ENCODE measurements at places on chromosomes 16 and 17.

- DNase-seq: peak; percentile 63
Measured at GRCh38 chr17:49361129-49361901, 735 bp downstream of the ZNF652 start.

DNA sequence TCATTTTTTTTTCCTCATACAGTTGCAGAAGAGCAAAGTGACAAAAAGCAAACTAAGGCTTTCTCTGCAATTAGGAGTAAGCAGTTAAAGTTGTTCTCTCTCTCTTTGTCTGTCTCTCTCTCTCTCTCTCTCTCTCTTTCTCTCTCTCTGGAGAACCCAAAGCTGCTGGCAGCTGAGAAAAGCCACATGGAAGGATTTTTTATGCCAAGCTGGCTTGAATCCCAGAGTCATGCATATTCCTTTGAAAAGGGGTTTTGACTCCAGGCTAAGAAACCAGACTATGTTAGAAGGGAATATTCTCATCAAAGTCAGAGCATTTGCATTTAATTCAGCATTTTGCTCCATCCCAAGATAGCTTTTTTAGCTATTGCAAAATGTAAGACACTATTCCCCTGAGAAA lies 1114.2 kb upstream of the GOT2 start:
- no peak for DNase-seq

DNA sequence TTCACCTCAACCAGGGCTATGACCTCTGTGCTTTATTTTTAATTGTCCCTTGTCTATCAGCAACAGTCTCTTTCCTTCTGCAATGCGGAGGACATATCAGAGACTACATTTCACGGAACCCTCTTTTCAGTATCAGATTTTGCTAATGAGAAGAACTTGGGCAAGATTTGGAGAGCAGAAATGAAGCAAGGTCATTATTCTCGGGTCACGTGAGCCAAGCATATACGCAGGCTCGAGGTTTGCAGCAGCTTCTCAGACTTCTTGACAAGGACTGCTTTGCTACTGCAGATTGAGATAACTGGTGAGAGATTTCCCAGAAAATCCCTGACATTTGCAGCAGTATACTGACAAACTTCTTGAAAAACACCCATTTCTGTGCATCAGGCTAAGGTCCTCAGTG lies 30.4 kb downstream of the ABCA10 start:
- DNase-seq: no peak

DNA sequence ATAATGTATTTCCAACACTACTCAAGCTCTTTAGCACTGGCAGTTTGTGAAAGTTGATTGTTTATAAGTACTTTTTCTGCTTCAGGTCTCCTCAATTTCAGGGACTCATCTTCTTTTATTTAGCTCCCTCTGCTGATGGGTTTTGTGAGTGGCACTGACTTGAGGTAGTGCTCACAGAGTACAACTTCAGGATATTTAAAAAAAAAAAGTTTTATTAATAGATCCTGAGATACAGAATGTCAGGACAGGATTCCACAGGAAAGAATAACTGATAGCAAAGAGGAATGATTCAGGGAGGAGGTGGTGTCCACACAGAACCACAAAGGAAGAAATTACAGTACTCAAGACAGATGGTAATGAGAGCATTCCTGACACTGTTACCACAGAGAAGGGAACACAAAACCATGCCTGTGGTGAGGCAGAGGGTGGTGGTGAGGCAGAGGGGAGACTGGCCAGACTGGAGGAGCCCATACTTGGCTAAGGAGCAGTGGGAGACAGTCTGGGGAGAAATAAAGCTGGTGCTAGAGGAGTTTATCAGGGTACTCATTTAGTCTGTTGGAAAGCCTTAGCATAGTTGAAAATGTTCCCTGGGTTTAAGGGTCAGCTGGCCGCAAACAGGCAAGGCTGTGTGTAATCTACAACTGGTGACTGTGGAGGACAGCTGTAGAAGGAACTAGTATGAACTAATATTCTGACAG lies 63.7 kb downstream of the SPAG9 start:
- no peak for DNase-seq

GRCh38 chr17:17682737-17683680 lies 1.8 kb downstream of the RAI1 start:
- DNase-seq: peak; percentile 86

GRCh38 chr16:79097166-79097565 lies 503.4 kb downstream of the MAF start:
- DNase-seq: no peak

- DNase-seq: no peak
Measured at GRCh38 chr17:27413792-27414191, 42.5 kb upstream of the KSR1 start.

DNA sequence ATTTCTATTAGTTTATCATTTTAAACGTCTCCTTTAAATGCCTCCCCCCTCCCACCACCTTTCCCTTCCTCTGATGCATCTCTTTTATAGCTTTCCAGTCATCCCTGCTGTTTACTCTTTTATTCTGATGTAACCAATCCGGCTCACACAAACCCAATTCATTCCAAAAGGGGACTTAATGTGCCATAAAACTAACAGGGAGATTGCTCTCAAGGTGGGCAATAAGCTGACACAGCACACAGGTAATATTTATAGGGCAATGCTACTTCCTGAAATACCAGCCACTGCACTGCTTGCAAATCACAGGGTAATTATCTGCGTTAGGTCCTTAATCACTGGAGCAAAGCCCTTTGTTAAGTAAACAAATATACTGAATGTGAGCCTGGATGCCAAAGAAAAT lies 23.3 kb upstream of the CA10 start:
- no peak for DNase-seq

- DNase-seq: no peak
Measured at GRCh38 chr17:46121841-46122485, 71.3 kb downstream of the KANSL1 start.

DNA sequence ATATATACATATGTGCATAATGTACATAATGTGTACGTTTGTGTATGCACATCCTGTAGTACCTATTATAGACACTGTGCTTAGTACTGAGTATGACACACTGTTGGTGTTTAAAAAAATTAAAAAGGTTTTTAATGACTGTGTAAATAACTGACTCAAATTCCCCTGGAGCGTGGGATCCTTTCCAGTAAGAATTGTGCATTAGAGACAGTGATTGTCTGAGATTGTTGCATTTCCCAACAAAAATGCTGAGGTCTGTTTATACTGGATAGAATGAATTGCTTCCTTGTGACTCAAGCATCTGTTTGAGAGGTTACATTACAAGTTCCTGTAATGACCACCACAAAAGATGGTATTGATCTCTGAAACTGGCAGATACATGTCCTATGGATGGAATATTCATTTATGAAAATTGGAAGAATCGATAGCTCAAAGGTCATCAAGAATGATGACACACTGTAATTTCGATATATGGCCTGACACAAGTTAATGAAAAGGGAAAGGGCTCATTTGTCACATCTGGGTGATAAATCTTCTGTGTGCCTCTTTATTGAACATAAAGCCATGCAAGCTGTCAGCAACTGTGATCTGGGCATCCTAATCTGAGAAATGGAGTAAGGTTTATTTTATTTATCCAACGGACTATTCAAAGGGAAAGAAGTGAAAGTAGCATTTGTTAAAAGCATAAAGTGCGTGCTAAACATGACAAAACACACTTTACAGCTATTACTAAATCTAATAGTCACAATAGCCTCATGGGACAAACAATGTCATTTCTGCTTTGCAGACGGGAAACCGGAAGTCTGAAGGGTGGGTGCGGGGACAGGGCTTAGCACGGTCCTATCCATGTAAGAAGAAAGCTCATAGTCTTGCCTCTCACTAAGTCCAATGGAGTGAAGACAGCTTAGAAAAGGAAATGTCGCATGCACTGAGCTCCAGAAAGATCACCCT lies 228.8 kb downstream of the CDH11 start:
- DNase-seq: no peak

GRCh38 chr16:14219983-14220382 lies 148.9 kb downstream of the MRTFB start:
- no peak for DNase-seq

DNA sequence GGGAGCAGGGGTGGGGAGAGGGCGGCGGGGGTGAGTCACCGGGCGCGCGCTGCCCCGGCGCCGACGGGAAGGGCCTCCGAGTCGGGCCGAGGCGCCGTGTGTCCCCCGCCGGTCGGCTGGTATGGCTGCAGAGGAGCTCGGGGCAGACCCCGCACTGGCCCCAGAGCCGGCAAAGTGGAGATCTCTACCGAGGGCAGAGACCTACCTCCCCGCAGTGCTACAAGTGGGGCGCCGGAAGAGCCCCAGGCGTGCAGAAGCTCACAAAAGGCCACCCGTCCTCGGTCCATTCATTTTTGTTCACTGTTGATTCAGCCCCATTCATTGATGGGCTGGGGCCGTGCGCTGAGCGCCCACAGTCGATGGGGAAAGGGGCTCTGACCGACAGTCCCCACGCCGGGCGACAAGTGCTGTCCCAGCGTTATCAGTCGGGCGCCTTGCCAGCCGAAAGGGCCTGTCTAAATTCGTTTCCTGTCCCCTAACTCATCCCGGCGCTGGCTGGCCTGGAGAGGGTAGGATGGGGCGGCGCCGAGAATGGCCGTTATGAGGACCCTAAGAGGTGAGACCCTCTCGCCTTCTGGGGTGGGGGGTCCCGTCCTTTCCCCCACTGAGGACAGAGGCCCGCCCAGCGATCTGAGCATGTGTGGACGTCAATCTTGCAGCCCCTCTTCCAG lies 709 bp upstream of the ENO3 start:
- DNase-seq: peak; percentile 86

DNA sequence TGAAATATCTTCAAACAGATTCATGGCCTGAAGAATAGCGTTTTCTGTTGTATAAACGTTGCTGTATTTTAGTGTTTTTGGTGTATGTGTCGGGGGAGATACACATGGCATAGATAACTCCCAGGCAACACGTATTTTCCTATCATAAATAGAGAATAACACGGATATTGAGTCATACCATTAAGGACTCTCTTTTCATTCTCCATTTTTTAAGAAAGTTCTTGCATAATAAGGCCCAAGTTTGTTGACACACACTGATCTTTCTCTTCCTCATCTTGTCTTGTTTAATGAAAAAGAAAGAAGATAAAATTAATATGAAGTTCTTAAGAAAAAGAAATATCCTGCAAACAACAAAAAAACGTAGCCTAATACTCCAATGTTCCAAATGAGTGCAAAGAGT lies 13.4 kb downstream of the ABCA8 start:
- DNase-seq: no peak

DNA sequence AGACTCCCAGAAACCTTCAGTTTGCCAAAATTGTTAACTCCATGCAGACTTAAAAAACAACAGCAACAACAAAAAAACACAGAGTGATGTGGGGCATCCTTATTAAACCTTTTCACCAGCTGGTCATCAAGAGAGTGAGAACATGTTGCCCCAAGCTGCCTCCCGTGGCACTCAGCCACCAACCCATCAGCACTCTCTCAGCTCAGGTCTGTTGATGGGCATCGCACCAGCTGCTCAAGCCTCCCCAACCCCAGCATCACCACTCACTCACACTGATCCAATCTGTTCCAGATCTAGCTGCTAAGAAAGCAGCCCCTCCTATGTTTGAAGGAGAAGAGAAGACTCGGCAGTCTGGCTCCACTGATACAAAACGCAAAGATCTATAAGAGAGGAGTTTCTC lies 46.8 kb downstream of the SLC39A11 start:
- DNase-seq: no peak

GRCh38 chr17:8151120-8151640 lies 1.0 kb downstream of the PER1 start:
- peak; percentile 88 for DNase-seq

GRCh38 chr17:61211236-61211635 lies 188.4 kb upstream of the TBX2 start:
- no peak for DNase-seq

- DNase-seq: no peak
Measured at GRCh38 chr16:14180481-14180944, 109.4 kb downstream of the MRTFB start.

DNA sequence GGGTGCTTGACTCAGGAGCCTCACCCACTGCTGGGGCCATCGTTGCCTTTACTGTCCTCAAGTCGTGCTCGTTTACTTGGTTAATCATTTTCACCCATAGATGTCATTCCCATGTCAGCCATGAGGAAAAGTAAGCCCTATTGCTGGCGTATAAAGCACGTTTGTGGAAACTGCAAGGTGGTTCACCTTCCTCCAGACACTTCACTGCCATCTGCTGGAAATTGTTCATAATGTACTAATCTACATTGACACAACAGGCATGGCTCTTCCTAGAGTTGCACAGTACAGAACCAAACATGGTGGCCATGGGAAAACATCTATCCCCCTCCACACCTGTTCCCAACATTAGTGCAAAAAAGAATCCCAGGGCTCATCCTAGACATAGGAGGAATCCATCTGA lies 116.6 kb downstream of the ZNF18 start:
- peak; percentile 27 for DNase-seq

- DNase-seq: no peak
Measured at GRCh38 chr17:83103200-83103942, 24.0 kb downstream of the METRNL start.

- DNase-seq: no peak
Measured at GRCh38 chr17:65193716-65194293, 56.6 kb downstream of the RGS9 start.

DNA sequence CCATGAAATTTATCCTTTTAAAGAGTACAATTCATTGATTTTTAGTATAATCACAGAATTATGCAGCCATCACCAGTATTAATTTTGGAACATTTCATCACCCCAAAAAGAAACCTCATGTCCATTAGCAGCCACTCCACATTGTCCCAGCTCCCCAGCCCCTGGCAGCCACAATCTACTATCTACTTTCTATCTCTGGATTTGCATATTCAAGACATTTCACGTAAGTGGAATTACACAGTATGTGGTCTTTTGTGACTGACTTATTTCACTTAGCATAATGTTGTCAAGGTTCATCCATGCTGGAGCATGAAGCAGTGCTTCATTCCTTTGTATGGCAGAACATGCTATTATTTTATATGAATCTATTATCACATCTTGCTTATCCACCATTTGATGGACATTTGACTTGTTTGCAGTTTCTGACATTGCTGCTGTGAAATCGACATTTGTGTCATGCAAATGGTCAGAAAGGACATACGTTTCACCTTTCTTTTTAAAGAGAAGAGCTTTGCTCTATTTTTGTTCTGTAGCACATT lies 10.7 kb downstream of the METTL9 start:
- DNase-seq: no peak

DNA sequence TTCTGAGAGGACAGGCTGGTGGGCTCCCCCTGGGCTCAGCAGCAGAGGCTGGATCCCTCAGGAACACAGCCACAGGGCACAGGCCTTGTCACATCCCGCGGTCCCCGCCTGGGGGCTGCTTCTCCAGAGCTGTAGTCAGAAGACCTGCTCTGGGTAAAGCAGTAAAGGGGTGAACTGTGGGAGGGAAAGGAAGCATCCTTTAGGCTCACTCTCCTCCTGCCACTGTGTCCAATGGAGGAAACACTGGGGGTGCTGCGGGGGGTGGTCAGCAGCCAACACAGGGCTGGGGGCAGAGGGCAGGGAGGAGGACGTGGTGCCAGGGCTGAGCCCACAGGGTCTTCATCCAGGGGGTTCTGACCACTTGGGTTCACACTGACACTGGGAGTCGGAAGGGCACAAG lies 5.0 kb upstream of the SLC38A8 start:
- DNase-seq: no peak

DNA sequence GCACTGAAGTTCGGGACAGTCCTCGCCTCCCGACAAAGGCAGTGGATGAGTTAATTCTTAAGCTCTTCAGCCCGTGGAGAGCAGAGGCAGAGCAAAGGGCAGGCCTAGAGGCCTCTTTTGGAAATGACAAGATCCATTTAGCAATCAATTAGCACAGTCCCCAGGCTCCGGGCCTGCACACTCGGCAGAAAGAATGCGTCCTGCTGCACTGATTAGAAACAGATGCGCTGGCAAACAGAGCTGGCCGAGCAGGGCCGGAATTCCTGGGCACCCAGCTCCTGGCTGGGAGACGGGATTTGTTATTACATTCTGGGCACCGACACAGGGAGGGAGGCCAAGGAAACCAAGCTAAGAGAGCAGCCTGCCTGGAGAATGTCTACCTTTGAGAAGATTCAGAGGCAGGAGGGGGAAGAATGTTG lies 162.9 kb downstream of the COPRS start:
- DNase-seq: peak; percentile 76

All from left colon (tissue), 2 donors.